ENCODE measurements at places on chromosomes 6 and 20.

GRCh38 chr20:59948828-59949720 is 8.9 kb downstream of the FAM217B start:
- peak; percentile 76 for DNase-seq

DNA sequence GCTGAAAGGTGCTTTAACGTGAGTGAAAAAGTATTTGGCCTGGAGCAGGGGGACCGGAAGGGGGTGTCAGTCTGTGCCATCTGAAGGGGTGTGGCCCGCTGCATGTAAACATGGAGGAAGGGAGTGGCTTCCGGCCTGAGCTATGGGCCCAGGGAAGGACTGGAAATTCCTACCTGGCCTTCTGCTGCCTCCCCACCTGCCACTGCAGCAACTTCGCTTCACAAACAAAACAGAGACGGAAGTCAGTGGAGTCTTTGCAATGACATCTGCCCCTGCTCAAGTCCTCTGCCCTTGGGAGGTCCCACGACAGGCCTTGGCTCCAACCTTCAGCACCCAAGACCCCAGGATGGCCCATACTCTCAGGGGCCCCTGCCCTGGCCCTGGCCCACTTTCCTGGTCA is 28.1 kb upstream of the FOXP4 start:
- DNase-seq = no peak

DNA sequence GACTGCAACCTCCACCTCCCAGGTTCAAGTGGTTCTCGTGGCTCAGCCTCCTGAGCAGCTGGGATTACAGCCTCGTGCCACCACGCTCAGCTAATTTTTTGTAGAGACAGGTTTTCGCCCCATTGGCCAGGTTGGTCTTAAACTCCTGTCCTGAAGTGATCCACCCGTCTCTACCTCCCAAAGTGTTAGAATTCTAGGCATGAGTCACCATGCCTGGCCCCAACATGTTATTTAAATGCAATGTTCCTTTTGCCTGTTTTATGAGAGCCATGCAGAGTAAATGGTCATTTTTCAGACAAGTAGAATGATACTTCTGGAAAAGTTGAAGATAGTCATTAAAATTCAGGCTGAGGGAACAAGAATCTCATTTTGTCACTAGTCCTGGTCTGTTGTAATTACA is 43.8 kb upstream of the RPS6KA2 start:
- DNase-seq = no peak

- no peak for DNase-seq
Observed at GRCh38 chr20:62333820-62334595, 31.2 kb downstream of the ADRM1 start.

DNA sequence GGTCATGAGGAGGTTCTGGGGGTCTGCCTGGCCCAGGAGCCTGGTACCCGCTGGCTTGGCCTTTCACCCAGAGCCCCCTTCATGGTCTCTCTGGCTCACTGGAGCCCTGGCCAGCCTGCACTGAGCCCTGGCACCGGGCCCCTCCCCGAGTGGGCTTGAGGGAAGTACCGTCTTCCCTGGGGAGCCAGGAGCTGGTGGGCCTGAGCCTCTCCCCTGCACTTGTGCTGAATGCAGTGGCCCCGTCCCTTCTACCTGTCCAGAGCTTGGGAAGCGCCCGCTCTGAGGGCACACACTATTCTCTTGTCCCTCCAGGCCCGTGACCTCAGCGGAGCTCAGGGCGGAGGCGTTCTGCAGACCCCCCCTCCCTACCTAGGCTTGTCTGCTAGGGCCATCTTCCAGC is 62.2 kb downstream of the TCP11 start:
- DNase-seq = no peak

DNA sequence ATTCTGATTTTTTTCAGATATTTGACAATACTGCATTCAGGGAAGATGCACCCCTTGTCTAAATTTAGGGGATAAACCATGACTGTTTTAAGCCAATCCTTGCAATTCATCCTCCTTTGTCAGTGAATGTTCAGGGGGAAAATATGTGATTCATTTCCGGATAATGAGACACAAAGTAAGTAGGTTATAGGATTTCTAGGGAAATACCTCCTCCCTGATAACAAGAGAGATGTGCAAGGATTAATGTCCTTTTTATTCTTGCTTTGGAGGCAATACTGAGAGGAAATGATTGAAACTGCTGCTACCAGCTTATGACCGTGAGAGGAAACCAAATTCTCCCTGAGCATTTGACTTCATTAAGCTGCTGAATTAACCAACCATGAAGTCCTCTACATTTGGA is 161.3 kb upstream of the EYA4 start:
- no peak for DNase-seq

GRCh38 chr20:52621401-52621800 is 350.8 kb upstream of the TSHZ2 start:
- DNase-seq = no peak

All from CD4-positive, alpha-beta T cell treated with Interleukin-17A for 1 hour (primary cell).